ENCODE measurements at places on chromosomes 2 and 18.
A peak's percentile ranks its signal among the peaks of the same experiment; 100 is the strongest.

DNA sequence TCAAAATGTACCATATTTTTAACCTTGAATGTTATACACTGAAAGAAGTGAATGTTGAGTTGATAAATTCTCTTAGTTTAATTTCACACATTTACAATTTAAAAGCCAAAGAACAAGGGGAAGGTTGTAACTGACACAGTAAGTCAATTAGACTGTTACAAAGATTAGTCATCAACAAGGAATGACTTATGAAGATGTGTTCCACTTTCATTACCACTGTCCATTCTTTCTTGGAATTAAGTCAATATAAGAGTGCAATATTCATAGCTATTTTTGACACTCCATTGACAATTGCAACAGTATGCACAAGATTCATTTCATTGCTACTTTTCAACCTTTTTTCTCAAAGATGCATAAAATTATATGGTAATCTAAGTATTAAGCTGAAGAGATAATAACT is 291.3 kb downstream of the RIT2 start:
- DNase-seq = no peak

- no peak for DNase-seq
Measured at GRCh38 chr18:78975292-78975691, 4.3 kb upstream of the SALL3 start.

GRCh38 chr18:53649621-53650020 is 574.8 kb downstream of the MBD2 start:
- no peak for DNase-seq

DNA sequence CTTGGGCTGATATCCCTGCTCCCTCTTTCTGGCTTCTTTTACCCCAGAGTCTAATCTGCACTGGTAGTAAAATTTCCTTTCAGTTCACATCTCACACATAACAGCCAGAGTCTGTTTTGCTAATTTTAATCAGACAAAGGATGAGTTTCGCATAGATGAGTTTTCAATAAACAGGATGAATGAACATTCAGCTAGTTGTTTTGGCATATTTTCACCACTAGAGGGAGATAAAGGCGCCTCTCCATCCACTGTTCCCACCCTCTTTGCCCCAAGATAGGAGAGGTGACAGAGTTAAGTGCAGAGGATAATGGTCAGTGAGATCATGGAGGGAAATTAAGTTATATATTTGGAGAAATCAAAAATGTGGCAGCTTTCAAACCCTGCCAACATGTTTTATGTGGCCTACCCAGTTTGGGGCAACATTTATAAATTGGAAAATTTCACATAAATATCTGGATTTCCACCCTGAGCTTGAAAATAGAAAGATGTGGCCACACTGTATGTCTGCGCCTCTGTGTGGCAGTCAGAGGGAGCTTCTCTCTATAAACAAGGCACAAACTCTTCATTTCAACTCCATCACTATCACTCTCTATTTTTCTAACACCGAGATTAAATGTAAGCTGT is 48.5 kb upstream of the DTNA start:
- no peak for DNase-seq

GRCh38 chr2:191758518-191759507 is 80.9 kb downstream of the NABP1 start:
- peak; percentile 23 for DNase-seq

DNA sequence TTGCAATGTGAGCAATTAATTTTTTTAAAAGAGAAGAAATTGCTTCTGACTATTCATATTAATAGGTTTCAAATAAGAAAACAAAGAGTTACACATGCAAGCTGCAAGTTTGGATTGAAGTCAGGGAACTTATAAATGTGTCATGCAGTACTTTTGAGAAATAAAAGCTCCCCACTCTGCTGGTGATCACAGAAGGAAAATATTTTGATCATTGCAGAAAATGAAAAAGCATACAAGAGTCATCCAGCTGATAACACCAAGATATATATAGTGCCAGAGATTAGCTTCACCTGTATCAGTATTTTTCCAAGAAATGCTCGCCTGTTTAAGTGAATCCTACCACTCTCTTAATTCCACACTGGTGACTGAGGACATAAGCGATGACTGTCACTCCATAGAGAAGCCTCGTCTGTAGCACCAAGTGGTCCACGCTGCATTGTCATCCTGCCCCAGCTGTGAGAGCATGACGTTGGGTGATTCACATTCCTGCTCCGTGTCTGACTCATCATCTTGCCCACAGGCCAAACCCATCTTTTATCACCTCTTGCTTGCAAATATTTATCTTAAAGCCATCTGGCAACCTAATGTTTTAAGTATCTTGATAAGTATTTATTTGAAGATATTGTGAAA is 178.0 kb downstream of the ASXL3 start:
- peak; percentile 45 for DNase-seq

DNA sequence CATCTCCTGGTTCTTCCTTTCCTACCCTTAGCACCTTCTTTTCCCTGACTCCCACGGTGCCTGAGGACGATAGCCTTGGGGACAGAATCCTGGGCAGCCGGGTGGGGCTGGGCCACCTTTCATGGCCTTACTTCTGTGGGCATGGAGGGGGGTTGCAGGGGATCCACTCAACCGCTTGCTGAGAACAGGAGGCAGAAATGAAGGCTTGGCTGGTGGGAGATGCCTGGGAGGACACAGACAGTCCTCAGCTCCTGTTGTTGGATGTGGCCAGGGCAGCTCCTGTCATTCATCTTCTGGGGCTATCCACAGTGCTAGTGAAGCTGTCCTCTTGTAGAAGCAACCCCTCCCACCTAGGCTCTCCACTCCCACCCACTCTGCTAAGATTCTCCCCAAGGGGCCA is 95.5 kb upstream of the CELF4 start:
- no peak for DNase-seq

GRCh38 chr18:54220406-54220805 is 4.1 kb downstream of the MBD2 start:
- no peak for DNase-seq

- no peak for DNase-seq
Measured at GRCh38 chr2:12293874-12294273, 422.9 kb upstream of the TRIB2 start.

DNA sequence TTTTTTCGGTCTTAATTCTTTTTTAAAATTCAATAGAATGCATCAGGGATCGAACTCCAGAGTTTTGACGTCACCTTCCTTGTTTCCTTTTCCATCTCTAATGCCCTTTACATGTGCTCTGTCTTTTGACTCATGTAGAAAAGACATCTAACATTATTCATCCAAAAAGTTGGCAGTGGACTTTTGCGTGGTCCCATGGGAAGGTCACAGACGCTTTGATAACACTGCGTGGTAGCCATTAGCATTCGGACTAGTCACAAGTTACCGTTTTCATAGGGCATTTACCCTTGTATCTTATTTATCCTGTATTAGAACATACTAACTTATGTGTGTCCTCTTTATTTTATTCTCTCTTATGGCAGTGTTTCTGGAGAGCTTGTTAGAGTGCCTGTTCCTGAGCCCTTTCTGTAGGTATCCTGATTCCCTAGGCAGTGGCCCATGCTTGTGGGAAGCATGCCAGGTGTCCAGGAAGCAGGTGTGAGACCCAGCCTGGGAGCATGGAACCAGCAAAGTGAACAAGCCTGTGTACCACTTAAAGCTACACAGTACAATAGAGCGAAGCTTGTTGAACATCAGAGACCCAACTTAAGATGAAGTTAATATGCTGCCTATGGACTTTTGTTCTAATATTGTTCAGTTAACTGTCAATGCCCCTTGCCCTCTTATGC is 73.6 kb upstream of the RBM44 start:
- no peak for DNase-seq

- DNase-seq = no peak
Measured at GRCh38 chr18:78419171-78419570, 560.4 kb upstream of the SALL3 start.

DNA sequence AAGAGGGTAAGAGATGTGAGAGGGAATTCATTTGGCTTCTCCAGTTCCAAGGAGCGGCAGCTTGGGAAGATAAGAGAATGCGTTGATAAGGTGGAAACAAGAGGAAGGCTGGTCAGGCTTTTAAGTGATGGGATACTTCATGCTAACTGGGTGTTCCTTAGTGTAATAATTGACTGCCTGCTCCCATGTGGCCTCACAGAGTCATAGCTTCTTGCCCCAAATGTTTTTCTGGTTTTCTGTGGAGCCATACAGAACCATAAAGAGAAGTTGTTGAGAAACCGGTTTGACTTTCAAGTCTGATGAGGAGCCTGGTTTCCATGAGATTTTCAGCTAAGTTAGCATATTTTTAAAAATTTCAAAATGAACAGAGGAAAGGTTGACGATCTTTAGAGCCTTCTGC is 97.5 kb upstream of the ZFP36L2 start:
- DNase-seq = no peak

GRCh38 chr2:179443180-179443579 is 178.5 kb upstream of the SESTD1 start:
- DNase-seq = peak; percentile 47

GRCh38 chr2:104825124-104825865 is 28.6 kb upstream of the POU3F3 start:
- DNase-seq = no peak

DNA sequence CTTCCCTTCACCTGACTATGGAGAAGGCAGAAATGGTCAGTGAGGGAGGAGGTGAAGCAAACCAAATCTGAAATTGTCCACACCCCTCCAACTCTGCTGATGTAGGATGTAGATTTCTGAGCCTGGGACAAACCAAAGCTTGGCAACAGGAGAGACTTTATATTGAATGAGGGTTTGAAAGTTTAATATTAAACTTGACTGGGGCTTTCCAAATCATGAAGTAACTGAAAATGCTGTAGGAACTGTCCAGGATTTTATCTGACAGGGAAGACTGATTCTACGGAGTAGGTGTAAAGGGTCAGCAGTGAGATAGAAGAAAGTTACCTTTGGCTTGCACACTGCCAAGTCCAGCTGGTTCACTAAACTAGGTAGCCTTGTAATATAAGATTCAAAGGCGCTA is 194.5 kb downstream of the TDRD15 start:
- DNase-seq = no peak

- DNase-seq = no peak
Measured at GRCh38 chr2:156147594-156148330, 184.8 kb downstream of the NR4A2 start.

- no peak for DNase-seq
Measured at GRCh38 chr2:53448086-53448485, 319.5 kb upstream of the CHAC2 start.

GRCh38 chr18:37671119-37671518 is 105.5 kb upstream of the CELF4 start:
- DNase-seq = no peak

GRCh38 chr2:20576598-20577115 is 74.2 kb downstream of the HS1BP3 start:
- peak; percentile 13 for DNase-seq

- no peak for DNase-seq
Measured at GRCh38 chr2:204202253-204202652, 265.7 kb downstream of the ICOS start.

- no peak for DNase-seq
Measured at GRCh38 chr2:45433363-45433762, 177.7 kb downstream of the SRBD1 start.

- no peak for DNase-seq
Measured at GRCh38 chr2:197136452-197136851, 174.1 kb downstream of the ANKRD44 start.

DNA sequence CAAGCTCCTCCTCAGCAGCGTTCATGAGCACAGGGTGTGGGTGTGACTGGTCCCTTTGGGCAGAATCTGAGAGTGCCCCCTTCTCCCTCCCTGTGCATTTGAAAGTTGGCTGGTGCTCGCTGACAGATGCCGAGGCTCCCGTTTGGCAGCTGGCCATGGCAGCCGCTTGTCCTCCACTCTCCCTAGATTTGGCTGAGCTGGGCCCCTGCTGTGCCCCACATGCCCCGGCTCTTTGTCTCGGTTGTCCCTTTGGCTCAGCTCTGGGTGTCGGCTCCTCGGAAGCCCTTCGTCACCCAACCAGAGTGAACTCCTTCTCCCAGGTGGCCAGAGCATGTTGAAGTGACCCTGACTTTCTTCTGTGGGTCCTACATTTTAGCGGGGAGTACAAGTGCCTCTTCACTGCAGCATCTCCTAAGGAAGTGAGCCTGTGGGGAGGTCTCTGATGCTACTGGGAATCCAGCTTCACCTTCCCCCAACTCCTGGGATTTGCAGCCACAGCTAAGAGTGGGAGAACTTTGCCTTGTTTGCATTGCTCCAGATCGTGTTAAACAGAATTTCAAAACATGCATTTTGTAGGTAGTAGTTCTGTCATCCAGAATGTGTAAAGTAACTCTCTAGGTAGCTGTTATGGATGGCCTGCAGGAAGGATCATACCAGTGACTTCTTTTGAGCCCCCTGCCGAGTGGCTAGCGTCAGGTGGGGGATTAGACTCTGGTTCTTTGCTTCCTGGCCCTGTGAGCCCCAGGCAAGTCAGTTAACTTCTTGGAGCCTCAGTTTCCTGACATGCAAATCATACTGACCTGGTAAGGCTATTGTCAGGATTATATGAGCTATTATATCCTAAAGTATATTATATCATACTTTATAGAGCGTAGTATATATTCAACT is 24.2 kb downstream of the HPCAL1 start:
- peak; percentile 51 for DNase-seq

GRCh38 chr2:24016376-24016761 is 6.5 kb downstream of the MFSD2B start:
- no peak for DNase-seq

DNA sequence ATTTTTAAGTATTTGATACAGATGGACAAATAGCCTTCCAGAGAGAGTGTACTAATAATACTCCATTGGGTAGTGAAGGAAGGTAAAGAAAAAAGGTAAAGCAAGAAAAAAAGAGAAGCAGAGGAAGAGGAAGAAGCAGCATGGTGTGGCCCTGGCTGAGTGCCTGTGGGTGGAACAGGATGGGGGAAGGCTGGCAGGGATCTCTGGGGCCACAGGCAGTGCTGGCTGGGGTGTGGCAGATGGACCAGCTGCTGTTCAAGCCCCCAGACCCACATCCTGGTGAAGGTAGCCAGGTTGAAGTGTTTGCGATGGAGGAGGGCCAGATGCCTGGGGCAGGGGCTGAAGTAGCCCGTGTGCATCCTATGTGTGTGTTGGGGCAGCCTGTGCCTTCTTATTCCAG is 79.0 kb downstream of the DYSF start:
- no peak for DNase-seq

DNA sequence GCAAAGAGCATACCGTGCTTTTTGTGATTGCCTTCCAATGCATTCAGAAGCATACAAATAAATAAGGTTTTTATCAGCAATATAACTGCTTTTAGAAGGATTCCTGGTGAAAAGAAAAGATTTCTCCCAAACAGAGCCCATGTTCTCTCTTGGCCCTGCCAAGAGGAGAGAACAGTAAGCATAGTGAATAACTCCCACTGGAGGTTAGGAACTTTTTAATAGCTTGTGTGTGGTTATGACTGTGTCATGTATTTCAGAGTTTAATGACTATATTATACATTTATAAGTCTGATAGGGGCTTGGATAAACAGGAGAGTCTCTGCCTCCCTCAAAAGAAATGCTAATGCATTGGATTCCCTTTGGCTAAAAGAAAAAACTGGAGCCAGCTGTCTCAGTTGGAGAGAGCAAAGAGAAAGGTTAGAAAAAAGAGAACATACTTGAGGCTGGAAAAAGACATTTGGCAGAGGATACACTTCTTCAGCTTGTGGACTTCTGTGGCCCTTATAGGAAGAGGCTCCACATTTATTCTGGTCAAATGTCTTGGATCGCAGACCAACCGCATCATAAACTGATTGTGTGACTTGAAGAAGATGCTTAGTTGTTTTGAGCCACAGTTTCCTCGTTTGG is 63.0 kb upstream of the SPRED2 start:
- DNase-seq = no peak

- no peak for DNase-seq
Measured at GRCh38 chr2:241603686-241604085, 33.3 kb downstream of the THAP4 start.

- DNase-seq = no peak
Measured at GRCh38 chr2:234457421-234457820, 39.5 kb downstream of the ARL4C start.

GRCh38 chr2:69642709-69643601 is 584 bp downstream of the AAK1 start:
- peak; percentile 49 for DNase-seq

Measured in left cardiac atrium (tissue), 4 donors.